Peyer's patch (tissue), 4 donors: ENCODE measurements at places on chromosomes 4 and X. TPM values are rescaled to one million over a fixed set of nuclear protein-coding genes. Genes with fewer than 3 reads are reported as not detected.

GPAT3 gene
- total RNA-seq, result 62.5 TPM

- no peak overlapping the region for H3K27ac ChIP-seq
- H3K27me3 ChIP-seq, result no peaks in the 10 kb centered on the region
- H3K36me3 ChIP-seq, result no peaks in the 10 kb centered on the region
- no peak overlapping the region for H3K4me3 ChIP-seq
- H3K4me1 ChIP-seq, result no peaks in the 10 kb centered on the region
- DNase-seq, result no peak
These were observed 2054.9 kb downstream of the PCDH7 start for GRCh38 chr4:32775049-32775448.

DNA sequence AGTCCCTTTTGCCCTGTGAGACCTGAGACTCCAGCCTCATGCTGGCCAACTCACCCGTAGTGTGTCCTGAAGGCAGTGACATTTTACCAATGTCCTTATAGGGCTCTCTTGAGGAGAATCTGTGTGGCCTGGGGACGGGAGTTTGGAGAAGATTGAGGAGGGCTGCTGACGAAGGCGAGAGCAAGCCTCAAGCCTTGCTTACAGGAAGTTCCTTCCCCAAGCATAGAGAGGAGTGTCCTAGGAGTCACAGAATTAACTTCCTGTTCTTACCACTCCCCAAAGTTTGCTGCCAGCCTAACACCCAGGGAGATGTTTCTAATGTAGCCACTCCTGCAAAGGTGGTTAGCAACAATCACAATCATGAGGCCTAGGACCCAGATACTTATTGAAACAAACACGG lies at the start of gene NXF3:
NXF3 (minus strand) TSS at position 202 of the 400 bp plus-strand sequence; CDS start at position 82, 120 bp downstream.
- H3K36me3 ChIP-seq, result no peaks in the 10 kb centered on the region
- no peak for DNase-seq
- no peaks in the 10 kb centered on the region for H3K4me1 ChIP-seq
- H3K27ac ChIP-seq, result no peak within 1 kb of the TSS
- no peak within 1 kb of the TSS for H3K4me3 ChIP-seq

GRCh38 chr4:89275587-89275986 lies 32.0 kb downstream of the GPRIN3 start:
- H3K27ac ChIP-seq, result peak overlapping the region; percentile 61
- H3K36me3 ChIP-seq, result no peaks in the 10 kb centered on the region
- no peak for DNase-seq
- no peaks in the 10 kb centered on the region for H3K27me3 ChIP-seq
